ENCODE measurements at places on chromosomes 12 and 14.

DNA sequence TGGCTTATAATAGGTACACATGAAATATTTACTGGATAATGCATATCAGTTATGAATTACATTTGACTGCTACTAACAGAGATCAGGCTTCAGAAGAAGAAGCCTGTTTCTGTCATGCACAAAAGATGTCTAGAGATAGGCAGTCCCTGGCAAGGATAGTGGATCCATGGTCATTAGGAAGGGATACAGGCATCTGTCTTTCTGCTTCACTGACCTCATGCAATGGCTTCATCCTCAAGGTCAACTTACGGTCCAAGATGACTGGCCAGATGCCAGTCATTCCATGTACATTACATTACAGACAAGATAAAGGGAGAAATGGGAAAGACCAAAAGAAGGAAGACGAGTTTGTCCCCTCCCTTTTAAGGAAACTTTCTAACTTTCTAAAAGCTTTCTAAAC, 94.0 kb downstream of the NUAK1 start:
- no peak for DNase-seq

GRCh38 chr14:72609205-72609916, 284.5 kb downstream of the DPF3 start:
- no peak for DNase-seq

GRCh38 chr12:22978962-22979361, 354.0 kb downstream of the ETNK1 start:
- DNase-seq = no peak

DNA sequence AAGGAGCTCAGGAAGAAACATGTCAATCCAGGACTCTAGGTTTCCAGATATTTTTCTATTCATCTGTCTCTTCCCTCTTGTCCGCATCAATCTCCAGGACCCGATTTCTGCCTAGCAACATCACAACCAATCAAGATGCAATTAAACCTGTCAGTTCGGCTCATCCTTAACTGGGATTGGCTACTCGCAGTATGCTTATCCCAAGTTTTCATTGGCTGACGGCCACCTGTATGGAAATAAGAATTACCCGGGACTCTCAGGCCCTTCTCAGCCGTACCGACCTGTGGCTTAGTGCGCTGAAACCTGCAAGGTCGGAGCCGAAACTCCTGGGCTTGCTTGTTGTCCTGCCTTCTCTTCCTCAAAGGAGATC, 20.4 kb upstream of the ATP5MC2 start:
- no peak for DNase-seq

DNA sequence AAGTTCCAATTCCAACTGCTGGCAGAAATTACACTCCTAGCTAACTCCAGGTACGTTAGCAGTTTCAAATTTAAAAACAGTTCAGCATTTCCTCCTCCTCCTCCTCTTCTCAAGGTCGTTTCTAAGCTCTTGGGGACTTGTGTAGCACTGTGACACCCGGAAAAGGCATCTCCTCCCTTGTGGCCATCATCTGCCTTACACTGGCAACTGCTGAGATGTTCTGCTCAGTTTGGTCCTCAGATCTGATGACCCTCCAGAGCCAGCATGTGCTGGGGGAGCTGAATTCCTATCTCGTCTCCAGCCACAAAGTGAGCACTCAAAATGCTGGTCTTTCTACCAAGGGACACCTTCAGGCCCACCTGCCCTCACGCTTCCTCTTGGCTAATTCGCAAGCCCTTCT, 43.5 kb upstream of the CDKN3 start:
- no peak for DNase-seq

DNA sequence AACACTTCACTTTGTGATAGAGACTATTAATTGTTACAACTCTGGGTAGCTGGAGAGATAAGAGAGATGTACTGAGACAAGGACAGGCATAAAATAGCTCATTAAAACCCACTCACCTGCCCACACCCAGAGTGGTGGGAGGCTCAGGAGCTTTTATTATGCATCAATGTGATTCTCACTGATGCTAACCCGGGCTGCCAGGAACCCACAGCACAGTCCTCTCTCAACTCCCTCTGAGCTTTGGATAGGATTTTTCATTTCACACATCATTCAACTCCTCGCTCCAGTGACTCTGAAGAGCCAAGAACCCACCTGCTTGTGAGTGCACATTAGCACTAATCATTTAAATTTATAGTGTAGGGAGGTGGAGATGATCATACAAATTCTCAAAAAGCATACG, 827.9 kb downstream of the FLRT2 start:
- DNase-seq = no peak

DNA sequence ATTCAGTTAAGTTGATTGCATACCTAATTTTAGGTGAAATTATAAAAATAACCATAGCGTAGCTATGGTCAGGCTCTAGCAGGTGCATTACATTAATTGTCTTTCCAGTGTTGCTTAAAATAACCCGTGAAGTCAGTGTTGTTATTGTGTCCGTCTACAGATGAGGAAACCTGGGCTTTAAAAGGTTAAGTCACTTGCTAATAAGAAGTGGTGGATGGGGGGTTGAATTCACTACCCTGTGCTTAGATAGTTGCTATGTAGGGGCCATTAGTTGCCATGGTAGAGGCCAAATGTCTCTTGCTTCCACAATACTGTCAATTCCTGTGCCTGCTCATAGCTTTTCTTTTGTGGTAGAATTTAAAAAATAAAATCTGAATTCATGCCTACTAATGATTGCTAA, 174.8 kb downstream of the PELI2 start:
- DNase-seq = no peak

DNA sequence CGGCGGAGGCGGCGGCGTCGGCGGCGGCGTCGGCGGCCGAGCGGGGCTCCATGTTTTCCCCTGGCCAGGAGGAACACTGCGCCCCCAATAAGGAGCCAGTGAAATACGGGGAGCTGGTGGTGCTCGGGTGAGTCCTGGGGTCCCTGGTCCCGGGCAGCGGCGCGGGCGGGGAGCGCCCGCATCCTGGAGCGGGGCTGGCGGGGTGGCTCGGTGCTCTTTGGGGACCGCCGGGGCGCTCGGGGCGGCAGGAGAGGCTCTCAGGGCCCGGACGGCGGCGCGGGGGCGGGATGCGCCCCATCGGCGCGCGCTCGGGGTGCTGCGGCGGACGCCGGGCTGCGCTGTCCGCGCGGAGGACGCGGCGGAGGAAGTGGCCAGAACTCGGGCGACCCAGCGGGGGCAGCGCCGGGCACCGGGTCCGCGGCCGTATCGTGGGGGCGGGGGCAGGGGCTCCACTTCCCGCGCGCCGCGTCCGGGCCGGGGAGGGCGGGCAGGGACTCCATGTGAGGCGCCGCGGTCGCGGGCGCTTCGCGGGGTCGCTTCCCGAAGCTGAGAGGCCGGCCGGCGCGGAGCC, 485 bp downstream of the PELI2 start:
- DNase-seq = no peak

DNA sequence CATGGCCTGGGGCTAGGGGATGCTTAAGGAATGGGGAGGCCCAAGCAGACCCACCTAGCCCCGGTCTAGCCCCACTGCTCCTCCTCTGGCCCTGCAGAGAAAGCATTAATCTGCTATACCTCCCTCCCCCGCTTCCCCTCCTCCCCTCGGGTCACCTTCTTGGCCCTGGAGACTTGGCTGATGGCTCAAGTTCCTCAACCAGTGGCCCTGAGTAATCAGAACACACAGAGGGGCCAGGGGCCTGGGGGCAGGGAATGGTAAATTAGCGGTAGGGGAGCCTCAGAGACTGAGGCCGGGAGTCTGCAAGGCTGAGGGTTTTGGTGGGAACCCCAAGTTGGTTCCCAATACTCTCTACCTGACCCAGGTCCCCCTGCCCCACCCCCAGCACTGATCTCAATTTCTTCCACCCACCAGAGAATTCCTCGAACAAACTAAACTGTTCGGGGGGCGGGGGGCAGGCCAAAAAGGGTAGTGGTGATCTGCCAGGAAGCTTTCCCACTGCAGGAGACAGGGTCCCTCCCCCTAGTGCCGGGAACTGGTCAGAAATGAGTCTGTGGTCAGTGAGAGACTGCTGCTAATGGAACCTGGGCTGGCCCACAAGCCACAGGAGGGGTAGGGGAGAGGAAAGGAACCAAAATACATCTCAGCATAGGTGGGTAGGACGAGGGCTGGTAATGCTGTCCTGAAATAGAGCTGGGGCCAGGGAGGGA, 12.8 kb upstream of the SMARCD1 start:
- no peak for DNase-seq

- DNase-seq = no peak
Measured at GRCh38 chr14:88452231-88452630, 66.8 kb downstream of the SPATA7 start.

DNA sequence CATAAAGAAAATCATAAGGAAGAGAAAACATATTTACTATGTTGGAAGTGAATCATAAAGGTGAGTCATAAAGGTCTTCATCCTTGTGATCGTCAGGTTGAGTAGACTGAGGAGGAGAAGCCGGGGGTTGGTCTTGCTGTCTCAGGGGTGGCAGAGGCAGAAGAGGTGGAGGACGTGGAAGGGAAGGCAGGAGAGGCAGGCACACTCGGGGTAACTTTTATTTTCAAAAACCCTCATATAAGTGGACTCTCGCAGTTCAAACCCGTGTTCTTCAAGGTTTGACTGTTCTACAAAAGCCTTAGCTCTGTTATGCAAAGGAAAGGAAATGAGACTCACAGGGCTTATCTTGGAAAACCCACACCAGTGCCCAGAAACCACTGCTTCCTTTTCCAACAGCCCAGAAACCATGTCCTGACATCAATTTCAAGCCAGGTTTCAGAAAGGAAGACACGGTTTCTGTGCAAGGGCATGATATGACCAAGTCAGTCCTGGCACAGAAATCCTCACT, 14.0 kb downstream of the SMCO2 start:
- DNase-seq = no peak

GRCh38 chr12:79326222-79326621, 364.5 kb downstream of the PAWR start:
- no peak for DNase-seq

- no peak for DNase-seq
Measured at GRCh38 chr12:10069099-10069498, 29.7 kb downstream of the CLEC1A start.

GRCh38 chr12:46386877-46387629, 14.5 kb upstream of the SLC38A2 start:
- no peak for DNase-seq

GRCh38 chr12:126747530-126748149, 1519.3 kb upstream of the TMEM132C start:
- DNase-seq = peak; percentile 32

DNA sequence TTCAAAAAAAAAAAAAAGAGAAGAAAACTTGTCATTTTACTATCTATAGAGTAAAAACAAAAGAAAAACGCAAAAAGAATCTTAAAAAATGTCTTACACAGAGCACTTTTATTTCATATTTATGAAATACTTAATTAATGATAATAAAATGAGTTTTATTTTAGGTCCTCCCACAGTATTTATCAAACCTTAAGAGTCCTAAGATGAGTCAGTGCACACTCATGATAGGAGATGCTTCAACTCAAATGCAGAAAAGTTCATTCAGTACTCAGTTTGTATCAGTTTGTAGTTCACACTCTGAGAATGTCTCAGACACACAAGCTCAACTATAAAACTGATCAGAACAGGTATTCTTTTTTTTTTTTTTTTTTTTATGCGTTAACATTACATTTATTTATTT, 41.7 kb downstream of the TRIM9 start:
- DNase-seq = no peak

- DNase-seq = no peak
Measured at GRCh38 chr14:78356391-78356790, 186.2 kb downstream of the NRXN3 start.

GRCh38 chr12:15364221-15365160, 42.2 kb downstream of the PTPRO start:
- DNase-seq = no peak

DNA sequence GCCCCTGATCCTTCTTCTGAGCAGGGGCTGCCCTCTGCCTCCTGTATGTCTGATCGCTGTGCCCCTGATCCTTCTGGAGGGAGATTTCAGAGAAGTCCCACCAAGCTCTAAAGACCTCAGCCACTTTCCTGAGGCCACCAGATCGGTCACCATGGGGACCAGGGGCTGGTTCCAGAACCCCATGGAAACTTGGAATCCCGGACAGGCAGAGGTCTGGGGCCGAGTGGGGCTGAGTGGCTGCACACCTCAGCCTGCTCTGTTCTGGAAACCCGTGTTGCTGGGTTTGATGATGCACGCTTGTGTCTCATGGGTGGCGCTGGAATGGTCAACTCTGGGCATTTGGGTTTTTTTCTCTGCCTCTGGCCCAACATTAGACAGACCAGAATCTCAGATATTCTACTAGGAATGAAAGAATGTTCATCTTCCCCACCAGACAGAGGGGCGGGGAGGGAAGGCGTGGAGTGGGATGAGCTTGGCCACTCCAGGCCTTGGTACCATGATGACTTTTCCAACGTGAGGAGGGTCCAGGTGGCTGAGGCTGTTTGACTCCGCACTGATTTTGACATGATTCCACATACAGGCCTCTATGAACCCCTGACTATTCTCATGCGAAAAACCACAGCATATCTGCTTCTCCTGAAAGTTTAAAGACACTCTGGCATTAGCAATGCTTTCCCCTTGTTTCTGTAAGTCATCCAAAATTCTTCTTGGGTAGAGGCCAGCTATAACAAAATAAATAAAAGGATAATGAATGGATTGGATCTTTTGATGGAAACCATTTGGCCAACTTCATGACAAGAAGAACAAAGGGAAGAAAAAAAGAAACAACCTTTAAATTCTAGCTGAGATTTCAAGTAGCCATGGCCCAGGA, 114.5 kb downstream of the ADGRD1 start:
- no peak for DNase-seq

DNA sequence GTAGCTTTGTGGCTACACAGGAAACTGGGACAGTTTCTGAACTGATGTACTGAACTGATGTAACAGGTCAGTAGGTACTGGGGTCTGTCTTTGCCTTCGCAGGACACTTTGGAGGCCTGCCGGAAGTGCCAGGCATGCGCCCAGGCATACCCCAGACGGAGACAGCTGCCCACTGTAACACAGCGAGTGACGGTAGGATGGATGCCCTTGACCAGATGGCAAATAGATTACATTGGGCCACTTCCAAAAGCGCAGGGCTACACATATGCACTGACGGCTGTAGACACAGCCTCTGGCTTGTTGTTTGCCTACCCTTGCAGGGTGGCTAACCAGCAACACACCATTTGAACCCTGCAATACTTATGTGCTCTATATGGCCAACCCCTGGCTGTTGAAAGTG, 94.1 kb upstream of the TMPO start:
- no peak for DNase-seq

GRCh38 chr12:127820271-127820670, 446.7 kb upstream of the TMEM132C start:
- no peak for DNase-seq

- DNase-seq = no peak
Measured at GRCh38 chr12:132686825-132687210, 324 bp downstream of the POLE start.

- no peak for DNase-seq
Measured at GRCh38 chr12:124085419-124086296, 112.6 kb downstream of the ZNF664 start.

DNA sequence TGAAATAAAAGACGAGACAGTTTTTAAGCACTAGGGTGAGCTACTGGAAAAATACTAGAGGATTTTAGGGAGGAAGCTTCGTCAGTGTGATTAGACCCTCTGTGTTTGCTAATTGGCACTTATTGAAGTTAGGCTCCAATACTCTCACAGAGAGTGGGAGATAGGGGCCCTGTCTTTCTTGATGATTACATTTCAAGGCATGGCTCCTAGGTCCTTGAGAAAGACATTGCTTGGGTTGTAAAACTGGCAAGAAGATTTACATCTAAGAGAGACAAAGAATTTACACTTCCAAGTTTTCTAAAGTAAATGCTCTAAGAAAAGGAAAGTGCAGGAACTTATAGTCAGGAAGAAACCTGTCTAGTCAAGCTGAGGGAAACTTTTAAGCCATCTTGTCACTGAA, 183.2 kb downstream of the C12orf50 start:
- DNase-seq = no peak

Data from T-helper 1 cell (primary cell).